ENCODE measurements at places on chromosomes 2 and 18.
A peak's percentile ranks its signal among the peaks of the same experiment; 100 is the strongest.

GRCh38 chr2:2570871-2571270 is 239.8 kb upstream of the MYT1L start:
- DNase-seq: no peak

DNA sequence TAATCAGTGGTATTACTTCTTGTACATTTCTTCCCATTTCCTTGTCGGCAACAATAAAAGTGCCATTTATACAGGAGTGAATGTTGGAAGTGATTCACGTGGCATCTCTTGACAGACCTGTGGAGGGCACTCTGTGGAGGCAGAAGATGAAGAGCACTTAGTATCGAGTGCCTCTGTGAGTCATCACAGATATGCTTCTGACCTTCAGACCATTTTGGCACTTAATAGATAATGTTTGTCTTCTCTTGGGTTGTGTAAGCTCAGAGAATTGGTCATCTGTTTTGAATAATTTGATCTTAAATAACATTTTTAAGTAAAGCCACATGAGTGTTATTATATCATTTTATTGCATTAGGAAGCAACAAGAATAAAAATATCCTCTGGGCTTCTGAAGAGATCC is 305.5 kb downstream of the PTPRM start:
- DNase-seq: no peak

GRCh38 chr2:108824316-108825070 is 37.9 kb downstream of the CCDC138 start:
- DNase-seq: no peak

- no peak for DNase-seq
These were observed 172.9 kb upstream of the MYT1L start for GRCh38 chr2:2503864-2504418.

DNA sequence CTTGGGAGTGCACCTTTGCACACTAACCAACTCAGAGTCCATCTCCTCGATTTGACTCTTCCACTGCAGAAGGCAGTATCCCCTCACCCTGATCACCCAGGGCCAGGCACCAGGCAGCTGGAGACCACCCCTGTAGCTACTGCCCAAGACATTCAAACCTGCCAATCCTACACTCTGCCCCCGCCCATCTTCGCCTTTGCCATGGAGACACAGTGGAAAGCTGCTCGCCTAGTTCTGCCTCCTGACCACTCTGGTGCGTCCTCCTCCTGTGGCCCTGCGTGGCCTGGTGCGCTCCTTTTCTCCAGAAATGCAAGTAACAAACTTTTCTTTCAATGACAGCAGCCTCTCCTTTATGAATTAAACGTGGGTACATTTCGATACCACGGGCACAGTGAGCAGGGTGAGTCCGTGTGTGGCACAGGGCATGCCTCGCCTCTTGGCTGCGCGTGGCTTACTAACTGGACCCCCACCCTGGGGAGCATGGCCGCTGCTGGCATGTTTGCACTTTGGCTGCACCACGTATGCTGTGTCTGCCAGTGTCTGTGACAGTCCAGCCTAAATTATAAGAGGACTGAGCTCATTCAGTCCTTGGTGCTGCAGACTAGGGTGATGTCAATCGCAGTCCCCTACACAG is 47.6 kb downstream of the LONRF2 start:
- DNase-seq: no peak

DNA sequence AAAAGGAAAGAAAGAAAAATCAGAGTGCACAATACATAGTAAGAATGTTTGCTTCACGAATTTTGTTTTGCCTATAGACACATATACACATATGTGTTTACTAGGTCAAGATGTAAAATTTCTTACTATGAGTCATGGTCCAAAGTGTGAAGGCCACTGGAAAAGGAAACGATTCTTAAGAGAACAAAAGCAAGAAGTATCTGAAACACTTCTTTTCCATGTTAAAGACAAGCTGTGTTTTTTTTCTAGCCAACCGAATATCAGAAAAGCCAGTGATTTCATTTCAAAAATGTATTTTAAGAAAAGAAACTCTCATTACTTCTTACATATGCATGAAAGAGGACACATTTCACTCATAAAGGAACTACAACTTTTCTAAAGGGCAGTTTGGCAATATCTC is 24.9 kb downstream of the PECR start:
- DNase-seq: no peak

GRCh38 chr2:146228466-146229058 is 1616.3 kb upstream of the ACVR2A start:
- DNase-seq: no peak

- no peak for DNase-seq
These were observed 21.8 kb upstream of the DNAJC27 start for GRCh38 chr2:24993406-24994145.

- DNase-seq: no peak
These were observed 1118.2 kb downstream of the DPP10 start for GRCh38 chr2:115560666-115561065.

- DNase-seq: no peak
These were observed 5.1 kb downstream of the TXNL4A start for GRCh38 chr18:79983253-79983652.

- peak; percentile 72 for DNase-seq
These were observed 679 bp downstream of the PTMA start for GRCh38 chr2:231708773-231709635.

GRCh38 chr2:194745557-194746146 is 911.4 kb upstream of the SLC39A10 start:
- DNase-seq: no peak

DNA sequence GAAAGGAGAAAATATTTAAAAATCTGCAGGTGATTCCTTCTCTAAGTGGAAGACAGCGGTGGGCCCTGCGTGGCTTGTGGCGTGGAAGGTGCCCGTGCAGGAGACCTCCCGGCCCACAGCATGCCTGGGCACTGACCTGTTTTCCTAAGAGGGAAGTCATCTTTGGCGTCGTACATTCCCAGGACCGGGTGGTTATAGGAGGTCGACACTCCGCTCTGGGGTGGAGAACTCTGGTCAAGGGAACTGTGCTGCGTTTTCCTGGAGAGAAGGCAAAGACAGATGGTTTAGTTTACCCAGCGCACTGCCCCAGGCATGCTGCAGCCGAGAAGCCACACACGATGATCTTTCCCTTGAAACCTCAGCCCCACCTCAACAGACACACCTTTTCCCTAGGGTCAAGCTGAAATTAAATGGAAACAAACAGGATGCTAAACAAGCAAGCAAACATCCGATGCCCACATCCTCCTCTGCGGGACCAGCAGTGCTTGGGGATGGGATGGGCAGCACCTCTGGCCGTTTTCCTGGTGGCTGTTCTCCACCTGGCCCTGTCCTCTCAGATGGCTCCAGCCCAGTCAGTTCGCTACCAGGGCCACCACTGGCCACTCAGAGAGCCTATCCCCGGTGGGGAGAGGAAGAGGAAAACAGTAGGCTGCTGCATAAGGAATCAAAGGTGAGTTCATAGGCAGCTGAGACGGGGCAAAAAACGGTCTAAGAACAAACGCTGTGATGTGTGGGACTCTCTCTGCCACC is 244.1 kb downstream of the HDAC4 start:
- no peak for DNase-seq

DNA sequence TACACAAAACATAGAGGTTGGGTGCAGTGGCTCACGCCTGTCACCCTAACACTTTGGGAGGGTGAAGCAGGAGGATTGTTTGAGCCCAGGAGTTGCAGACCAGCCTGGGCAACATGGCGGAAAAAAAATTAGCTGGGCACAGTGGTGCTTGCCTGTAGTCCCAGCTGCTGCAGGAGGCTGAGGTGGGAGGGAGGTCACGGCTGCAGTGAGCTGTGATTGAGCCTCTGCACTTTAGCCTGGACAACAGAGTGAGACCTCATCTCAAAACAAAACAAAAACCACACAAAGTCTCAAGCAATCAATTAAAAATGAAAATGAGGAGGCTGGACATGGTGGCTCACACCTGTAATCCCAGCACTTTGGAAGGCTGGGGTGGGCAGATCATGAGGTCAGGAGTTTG is 4.9 kb downstream of the NOP58 start:
- no peak for DNase-seq

DNA sequence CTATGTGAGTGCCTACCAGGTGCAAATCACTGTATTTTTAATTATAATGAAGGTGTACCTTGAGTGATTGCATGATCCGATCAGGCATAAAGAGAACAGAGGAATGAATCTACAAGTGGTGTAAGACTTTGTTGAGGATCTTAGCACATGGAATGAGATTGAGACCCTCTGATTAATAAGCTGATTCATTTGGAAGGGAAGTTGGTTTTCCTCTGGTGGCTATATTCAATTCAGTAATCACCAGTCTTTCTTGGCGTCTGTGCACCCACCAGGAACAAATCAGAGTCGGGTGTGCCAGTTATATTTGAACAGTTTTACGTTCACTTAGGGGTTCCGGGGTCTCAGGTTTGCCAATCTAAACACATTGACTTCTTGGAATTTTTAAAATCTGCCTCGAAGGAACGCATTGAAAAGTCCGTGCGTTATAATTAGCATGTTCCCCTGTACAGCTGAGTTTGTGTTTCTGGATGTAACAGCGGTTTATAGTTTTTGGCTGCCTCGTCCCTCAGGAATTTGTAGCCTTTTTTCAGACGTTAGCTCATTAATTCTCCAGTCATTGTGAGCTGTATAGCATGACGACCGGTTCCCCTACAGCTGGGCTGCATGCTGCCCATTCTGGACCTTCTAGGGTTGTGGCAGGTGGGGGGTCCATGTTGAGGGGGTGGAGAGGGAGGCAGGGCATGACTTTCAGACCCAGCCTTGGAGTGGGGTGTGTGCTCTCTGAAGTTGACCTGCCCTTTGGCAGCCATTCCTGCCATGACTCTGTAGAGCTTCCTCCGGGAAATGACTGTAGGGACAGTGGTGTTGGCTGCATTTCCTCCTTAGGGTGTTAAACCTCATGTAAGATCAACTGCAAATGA is 20.3 kb downstream of the MYO1B start:
- DNase-seq: no peak

- DNase-seq: no peak
These were observed 145.6 kb downstream of the TTC27 start for GRCh38 chr2:32773448-32773808.

DNA sequence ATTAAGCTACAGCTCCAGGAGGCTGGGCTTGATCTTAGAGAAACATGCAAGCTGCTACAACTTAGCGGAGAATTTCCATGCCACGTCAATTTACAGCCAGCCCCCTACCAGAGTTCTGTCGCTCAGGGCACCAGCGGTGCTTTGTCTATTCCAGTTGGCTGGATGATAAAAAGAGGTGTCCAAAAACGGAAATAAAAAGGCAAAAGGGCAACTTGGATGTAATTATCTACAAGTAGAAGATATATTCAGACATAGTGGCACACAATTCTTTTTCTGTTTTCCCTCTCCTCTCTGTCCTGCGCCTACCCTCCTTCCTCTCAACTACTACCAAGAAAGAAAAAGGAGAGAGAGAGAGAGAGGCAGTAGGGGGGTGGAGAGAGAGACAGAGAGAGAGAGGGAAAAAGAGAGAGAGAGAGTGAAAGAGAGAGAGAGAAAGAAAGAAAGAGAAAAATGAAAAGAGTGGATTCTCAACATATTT is 363 bp upstream of the RFTN2 start:
- no peak for DNase-seq

DNA sequence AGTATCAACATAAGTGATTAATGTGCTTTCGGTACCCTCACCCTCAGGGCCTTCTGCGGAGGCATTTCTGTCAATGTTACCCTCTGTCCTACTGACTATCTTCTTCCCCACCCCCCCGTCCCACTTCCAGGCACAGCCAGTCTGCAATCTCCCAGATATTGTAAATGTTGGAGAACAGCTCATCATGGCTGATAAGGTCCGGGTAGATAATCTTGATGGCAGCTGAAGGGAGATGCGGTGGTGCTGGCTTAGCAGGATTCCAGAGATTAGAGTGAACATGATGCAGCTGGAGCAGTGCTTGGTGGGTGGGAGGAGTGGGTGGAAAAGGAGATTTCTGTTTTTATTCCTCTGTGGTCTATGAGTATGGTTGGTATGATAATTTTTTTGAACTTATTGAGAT is 15.5 kb downstream of the GTF2A1L start:
- no peak for DNase-seq

- DNase-seq: no peak
These were observed 30.0 kb downstream of the FRZB start for GRCh38 chr2:182836451-182836850.

DNA sequence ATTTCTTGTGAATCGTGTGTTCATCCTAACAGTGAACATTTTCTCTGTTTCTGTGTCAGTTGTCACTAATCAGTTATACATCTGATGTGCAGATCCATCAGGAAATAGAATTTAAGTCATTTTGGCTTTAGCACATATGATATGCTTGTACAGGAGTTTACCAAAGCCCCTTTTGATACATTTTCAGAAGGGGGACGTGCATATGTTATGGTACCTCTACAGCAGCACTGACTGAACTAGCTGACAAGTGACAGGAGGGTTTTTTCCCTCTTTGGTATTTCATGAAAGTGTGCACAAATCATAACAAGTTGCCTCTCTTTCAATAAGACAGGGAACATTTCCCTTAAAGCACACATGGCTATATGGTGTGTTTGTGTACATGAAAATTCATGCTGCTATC is 536.5 kb downstream of the PLCL1 start:
- DNase-seq: no peak

- no peak for DNase-seq
These were observed 80.1 kb downstream of the CYBRD1 start for GRCh38 chr2:171602352-171602751.

DNA sequence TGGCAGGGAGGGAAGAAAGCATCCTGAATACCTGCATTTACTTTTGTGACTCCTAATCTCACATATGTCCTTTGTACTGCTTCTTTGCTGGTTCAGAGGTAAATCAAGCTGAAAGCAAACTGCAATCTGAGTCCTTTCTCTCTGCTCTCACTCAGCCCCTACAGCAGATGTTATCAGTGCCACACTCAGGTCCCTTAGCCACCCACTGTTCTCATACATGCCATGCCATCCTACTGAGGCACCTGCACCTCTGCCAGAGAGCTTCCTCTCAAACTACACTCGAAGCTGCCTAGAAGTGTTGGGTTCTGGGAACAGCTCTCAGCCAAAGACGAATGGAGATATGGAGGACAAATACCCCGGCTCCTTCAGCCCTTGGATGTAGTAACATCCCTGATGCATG is 244.5 kb downstream of the TXNL1 start:
- no peak for DNase-seq

DNA sequence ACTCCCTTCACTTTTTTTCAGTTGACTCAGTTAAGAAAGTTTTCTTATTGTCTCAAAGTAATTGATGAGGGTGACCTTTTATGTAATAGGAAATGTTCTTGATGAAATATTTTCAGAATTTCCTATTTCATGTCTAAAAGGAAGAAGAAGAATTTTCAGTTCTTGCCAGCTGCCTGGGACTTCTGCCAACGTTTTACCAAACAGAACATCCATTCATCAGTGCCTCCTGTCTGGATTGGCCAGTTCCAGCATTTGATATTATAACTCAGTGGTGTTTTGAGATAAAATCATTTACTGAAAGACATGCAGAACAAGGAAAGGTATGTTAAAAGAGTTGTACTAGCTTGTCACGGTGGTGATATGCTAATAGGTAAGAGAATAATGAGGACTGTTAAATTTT is 104.7 kb upstream of the MYO3B start:
- no peak for DNase-seq

DNA sequence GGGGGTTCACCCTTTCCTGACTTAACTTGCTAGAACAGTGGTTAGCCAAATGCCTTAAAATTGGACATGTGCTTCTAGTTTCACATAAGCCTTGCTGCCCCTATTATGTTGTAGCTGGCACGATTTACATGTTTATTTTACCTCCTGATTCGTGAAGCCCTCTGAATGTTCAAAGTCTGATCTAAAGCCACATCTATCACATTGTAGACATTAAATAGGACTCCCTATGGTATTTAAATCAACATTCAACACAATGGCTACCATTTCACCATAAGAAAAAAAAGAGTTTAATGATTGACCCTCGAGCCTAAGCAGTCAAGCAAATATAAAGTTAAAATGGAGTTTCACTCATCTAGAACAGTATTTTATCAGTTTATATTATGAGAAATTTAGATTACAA is 151.5 kb downstream of the GULP1 start:
- no peak for DNase-seq

GRCh38 chr2:47002480-47003381 is 87.1 kb upstream of the MCFD2 start:
- peak; percentile 48 for DNase-seq

All from CD4-positive, alpha-beta T cell treated with Interleukin-21 for 1 hour (primary cell).